ENCODE measurements at places on chromosomes 6 and 20.
A peak's percentile ranks its signal among the peaks of the same experiment; 100 is the strongest.

GRCh38 chr20:10497791-10498190 is 62.7 kb downstream of the SLX4IP start:
- no peak for DNase-seq

DNA sequence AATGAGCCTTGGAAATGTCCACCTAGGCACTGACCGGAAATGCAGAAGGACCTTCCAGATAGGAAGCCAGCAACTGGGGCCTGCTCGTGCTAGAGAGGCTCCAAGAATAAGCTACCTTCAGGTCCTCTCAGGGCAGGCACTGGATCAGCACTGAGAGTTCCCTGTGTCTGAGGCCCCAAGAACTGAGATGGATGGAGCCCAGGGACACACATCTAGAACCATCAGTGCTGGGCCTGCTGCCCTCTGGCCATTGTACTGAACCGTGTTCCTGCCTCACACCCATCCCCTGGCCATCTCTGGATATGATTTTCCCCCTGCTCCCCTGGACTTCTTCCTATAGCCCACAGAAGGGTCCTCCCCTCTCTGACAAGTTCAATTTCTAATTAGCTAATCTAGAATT is 10.3 kb downstream of the BPIFA1 start:
- no peak for DNase-seq

GRCh38 chr6:43973357-43973756 is 153.9 kb downstream of the MRPL14 start:
- DNase-seq, result no peak

DNA sequence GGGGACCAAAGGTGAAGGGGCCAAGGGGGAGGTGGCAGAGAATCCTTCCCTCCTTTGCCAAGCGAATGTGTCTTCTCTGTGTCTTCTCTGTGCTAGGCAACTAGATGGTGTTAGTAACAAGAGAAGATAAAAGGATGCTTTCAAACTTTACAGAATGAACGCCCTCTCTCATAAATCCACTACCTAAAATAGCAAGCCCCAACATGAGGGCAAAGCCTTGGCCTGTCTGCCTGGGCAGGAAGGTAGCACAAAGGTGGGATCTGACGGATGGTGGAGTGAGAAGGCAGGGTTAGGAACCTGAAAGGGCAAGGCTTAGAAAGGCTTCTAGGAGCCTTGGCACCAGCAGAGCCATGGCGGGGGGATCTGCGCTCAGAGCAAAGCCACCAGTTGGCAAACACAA is 13.6 kb upstream of the TGM3 start:
- no peak for DNase-seq

GRCh38 chr20:17845701-17846475 is 122.7 kb downstream of the SNX5 start:
- peak; percentile 71 for DNase-seq

All from MM.1S (cell line).